CD4-positive, alpha-beta T cell (primary cell): ENCODE measurements at places on chromosomes 6 and 20.

DNA sequence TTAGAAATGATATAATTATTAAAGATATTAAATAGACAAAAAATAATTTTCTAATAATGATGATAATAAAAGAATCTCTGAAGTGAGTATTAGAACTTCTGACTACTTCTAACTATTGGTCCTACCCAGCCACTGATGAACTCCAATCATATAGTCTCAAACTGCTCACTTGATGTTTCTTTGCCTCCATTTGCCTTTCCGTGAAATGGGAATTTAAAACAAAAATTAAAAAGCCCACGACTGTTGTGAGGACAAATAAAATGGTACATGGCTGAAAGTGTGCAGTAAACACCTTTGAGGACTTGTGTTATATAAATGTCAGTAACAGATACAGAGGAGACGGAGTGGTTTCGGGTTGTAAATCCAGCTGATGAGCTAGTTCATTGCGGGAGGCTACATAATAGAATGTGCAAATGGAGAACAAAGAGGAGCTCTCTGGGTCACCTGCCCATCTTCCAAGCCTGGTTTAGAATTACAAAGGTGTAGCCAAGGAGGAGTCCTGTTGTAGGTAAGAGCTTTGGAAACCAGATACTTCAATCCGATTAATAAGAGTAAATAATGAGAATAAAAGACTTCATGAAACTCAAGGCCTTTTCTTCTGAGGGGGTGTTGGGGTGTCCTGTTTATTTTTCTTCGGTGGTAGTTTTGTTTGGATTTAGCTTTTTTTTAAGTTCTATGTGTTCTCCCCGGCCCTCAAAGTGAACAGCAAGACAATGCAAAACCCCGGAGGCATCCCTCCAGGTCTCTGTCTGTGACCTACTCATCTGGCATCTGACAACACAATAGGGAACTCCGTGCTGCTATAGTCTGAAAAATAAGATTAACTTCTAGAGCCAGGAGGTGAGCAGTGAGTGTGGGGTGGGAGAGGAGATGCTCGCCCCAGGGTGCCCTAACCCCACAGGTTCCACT is 4.4 kb upstream of the PXDC1 start:
- no peak for DNase-seq

- no peak for DNase-seq
Measured at GRCh38 chr6:18243302-18243893, 20.9 kb downstream of the DEK start.

GRCh38 chr6:13924146-13924948 is 405 bp upstream of the RNF182 start:
- peak; percentile 16 for DNase-seq

DNA sequence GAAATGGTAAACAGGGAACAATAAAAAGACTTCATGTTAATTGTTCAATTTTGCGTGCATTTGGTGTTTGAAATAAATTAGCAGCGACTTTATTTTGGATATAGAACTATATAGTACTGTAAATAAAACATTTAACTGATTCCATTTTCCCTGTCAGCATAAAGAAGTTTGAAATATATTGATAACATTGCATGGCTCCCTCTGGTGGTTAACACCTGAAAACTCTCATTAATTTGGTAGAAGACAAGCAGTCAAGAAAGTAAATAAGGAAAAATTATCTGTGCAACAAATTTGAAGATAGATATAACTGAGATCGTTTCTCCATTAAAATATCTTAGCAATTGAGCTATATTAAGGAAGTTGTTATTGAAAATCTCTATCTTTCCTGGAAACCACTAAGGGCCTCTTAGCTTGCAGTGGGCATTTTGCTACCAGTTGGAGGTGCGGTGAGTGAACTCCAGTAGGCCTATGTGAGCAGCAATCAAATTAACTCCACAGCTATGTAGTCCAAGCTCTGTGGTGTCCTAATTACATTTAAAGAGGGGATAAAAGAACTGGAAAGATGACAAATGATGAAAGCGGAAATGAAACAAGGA is 435.7 kb upstream of the FKBP1C start:
- no peak for DNase-seq

DNA sequence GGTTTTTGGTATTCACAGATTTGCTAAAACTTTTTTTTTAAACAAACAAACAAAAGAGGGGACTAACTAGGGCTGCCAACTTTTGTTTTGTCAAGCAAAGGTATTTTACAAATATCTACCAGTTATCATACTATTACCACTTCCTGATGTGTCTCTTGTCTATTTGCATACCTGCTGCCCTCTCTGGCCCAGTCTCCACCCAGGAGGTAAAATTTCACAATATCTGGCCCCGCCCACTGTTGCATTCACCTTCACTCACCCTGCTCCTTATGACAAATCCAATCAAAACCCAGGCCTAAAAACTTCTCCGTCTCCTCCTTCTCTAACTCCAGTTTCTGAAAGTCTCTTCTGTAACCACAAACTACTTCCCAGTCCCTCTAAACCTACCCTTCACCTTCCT is 82.2 kb downstream of the TRERF1 start:
- no peak for DNase-seq
